ENCODE measurements at places on chromosomes 4 and X.

GRCh38 chrX:44265559-44265958 lies 77.9 kb downstream of the EFHC2 start:
- no peak for DNase-seq

DNA sequence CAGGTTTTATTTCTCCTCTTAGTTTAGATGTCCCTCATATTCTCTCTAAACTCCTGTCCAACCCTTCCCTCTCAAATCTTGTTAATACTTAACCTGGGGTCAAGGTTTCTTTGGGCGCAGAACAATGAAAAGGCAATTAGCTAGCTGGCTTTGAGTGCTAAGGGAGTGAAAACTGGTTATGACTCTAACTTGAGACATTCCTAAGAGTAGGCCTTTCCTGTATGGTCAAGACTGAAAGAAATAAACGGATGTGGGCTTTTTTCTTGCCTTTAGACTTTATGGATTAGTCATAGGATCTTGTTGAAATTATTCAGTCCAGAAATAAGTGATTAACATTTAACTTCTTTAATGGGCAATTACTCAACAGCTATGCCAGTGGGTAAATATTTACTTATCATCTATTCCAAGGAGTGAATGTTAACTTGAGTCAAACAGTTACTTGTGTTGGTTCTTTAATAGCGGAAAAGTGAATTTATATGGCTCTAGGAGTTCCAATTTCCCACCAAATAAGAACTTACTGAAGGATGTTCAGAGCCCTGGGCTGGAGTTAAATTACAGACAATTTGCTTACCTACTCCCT lies 141.7 kb upstream of the SCML1 start:
- DNase-seq, result no peak

- no peak for DNase-seq
Measured at GRCh38 chr4:16264798-16265197, 38.5 kb upstream of the TAPT1 start.

DNA sequence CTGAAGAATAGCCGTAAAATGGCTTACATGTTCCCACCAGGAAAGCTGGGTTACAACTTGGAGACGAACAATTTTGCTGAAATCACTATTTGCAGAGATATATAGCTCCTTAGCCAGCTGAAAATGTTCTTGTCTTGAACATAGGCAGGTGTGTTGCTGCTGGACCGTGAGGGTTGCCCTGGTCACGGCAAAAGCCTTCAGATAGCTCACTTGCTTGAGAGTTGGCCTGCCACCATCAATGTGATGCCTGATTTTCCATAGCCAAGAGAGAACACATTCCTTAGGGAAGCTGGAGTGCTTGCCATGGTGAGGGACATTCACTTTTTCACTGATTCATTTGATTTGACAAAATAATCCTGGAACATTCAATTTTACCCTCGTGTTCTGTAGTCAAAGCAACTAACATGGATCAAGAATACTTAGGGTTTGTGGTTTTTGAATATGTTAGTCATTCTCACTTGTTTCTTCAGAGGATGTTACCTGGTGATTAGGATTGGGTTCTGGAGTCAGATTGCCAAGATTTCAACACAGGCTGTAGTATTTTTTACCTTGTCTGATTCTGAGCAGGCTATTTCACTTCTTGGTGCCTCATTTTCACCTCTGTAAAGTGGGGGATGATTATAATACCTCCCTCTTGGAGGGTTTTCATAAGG lies 536.9 kb downstream of the RAPGEF2 start:
- DNase-seq, result no peak

DNA sequence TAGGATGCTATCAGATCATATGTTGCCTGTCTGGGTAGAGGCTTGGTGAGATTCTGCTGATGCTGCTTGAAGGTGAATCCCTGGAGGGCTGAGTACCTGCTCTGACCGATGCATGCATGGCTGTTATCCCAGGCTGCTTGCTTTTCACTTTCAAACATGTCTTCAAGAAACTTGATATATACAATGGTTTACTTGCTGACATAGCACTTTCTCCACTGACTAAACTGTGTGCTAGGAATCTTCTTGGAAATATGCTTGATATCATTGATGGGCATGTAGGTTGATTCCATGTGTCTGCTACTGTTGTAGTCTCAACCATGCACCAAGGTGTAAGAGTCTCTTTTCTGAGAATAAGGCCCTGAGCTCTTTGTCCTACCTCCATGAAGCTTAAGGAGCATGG lies 79.6 kb upstream of the WDR1 start:
- no peak for DNase-seq

- no peak for DNase-seq
Measured at GRCh38 chrX:49701933-49702332, 6.1 kb upstream of the PAGE1 start.

GRCh38 chrX:135315864-135316263 lies 6.6 kb downstream of the ETDC start:
- DNase-seq, result no peak

DNA sequence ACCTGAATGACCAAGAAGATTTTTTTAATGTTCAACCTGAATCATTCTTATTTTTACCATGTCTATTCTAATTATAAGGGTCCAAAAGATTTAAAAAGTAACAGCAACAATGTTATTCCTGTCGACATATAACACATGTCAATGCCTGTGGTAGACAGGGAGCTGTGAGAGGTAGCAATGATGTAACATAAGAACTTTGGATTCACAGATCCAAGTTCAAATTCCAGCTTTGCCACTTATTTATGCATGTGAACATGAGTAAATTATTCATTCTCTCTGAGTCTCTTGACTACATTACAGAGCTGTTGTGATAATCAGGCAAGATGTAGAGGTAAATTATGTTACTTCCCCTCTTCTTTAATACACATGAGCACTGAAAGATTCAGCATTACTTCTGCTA lies 54.5 kb downstream of the KLHL8 start:
- no peak for DNase-seq

GRCh38 chr4:139913398-139913990 lies 240.5 kb downstream of the MAML3 start:
- DNase-seq, result no peak

DNA sequence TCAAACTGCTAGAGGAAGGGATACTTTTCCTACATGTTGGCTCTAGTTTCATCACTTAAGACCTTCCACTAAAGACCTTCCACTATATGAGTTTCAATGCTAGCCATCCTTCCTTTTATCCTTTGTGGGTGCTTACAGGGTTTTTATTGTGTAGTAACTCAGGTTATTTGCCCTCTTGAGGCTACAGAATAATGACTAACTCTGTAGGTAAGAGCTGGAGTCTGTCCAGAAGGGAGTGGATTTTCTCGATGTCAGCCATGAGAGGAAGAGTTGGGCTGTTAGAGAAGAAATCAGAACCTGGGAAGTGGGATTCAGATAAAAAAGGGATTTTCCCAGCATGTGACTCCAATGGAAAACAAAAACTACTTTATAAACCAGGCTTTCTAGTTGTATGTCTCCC lies 27.5 kb upstream of the HERC5 start:
- DNase-seq, result no peak

GRCh38 chr4:40910706-40911105 lies 161.0 kb downstream of the NSUN7 start:
- no peak for DNase-seq

- DNase-seq, result no peak
Measured at GRCh38 chrX:48025561-48025960, 18.8 kb downstream of the SPACA5 start.

DNA sequence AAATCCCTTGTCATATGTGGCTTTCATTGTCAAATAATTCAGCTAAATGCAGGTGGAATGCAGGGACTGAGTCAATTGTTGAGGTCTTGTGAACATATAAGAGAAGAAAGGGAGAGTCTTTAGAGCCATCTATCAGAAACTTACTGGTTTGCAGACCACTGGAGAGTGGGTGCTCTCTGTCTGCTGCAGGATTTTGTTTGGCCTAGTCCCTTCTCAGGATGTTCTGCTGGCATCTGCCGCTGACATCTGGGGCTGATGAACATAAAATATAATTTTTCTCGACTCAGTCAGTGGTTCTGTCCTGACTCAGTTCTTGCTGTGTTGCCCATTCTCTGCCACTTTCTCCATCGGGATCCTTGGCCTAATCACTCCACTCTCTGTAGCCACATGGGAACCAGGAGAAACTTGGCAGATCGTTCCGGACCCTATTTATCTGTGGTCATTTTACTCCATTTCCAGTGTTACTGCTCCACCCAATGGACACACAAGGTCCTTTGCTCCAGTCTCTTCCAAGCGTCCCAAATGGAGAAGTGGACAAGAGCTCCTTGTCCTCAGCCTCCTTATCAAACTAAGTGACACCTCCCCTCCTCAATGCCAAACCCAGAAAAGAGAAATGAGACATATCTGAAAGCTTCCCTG lies 436.2 kb downstream of the FAT4 start:
- no peak for DNase-seq

DNA sequence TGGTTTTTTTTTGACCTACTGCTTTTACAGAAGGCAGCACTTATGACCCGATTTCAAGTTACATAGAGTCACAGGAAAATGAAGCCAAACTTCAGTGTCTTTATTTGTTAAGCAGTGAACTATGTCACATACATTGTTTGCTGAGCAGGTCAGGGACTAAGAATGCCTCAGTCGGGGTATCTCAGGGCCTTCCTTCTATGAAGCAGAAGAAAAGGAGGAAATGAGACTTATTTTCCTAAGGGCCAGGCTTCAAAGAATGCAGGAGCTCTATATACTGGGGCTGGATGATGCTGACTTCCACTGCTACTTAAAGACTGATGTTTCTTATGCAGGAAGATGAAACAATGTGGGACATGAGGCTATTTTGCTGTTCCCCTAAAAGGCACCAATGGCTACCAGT lies 558.4 kb upstream of the IGFBP7 start:
- DNase-seq, result no peak

DNA sequence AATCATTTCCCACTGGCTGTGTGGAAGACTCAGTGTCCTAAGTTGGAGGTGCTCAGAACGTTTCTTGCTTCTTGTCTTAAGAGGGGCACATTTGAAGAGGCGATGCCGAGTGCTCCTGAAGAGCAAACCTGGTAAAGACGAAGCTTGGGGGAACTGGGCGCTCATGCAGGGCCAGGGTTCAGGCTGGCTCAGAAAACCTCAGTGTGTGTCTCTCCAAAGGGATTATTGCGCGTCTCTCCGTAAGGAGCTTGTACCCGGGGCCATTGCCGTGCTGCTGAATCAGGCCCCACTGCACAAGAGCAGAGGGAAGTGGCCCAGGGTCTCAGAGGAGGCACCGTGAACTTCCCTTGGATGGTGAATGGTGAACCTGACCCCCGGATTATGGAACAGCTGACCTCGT lies 44.4 kb downstream of the PSAPL1 start:
- no peak for DNase-seq

DNA sequence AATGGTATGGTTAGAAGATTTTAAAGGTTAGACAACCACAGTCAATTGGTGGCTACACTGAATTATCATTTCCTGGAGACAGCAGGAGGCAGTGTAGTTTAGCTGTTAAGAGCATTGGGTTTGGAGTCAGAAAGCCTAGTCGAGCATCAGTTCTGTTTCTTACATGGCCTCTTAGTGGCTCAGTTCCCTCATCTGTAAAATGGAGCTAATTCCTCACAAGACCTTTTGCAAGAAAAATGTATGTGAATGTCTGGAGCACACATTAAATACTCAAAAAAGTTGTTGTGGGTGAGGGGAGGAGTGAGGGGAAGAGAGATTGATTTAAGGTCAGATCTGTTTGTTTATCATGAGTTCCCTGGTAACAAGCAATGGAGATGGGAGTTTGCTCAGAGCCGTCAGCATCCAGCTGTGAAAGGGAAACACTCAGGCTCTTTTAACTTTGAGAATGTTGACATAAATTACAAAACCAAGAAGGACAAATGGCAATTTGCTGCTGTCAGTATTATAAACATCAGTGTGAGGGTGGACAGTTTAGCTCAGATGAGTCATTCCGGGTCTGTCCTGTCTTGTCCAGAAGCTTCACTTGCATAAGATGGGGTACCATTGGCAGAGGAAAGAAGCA lies 98.2 kb upstream of the PGRMC2 start:
- DNase-seq, result no peak

DNA sequence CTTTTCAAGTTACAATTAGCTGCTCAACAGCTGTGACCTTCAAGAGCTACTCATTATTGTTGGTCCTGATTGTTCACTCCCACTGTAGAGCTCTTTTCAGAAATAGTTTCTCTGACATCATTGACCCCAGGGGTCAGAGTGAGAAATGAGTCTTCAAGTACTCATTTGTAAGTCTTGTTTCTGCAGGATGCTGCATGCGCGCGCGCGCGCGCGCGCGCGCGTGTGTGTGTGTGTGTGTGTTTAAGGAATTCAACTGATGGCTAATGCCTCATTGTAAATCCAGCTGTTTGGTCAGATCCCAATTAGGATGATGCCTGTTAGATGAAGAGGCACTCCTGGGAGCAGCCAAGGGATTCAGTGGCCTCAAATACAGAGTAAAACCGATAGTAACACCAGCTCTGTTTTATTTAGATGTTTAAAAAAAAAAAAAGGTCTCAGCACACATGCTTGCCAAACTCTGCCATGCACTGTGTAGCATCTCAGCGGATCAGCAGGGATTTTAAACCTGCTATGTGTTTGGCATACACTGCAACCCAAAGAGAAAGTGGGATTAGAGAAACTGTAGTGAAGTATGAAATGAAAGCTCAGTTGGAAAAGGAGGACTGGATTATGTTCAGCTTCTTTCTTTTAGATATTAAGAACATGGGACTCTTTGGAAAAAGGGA lies 332.3 kb downstream of the ADGRL3 start:
- DNase-seq, result no peak

DNA sequence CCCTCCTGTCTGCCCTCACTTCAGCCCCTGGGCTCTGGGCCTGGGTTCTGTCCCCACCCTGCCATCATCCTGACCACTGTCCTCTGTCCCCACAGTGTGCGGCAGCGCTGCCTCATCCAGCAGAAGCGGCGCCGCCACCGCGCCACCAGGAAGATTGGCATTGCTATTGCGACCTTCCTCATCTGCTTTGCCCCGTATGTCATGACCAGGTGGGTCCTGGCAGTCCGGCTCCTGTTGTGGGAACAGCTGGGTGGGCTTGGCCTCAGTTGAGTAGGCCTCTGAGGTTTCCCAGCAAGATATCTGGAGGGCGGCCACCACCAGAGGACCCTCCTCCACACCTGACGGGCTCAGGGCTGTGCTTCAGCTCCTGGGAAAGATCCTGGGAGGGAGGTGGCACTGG lies 2.2 kb downstream of the GPR78 start:
- no peak for DNase-seq

DNA sequence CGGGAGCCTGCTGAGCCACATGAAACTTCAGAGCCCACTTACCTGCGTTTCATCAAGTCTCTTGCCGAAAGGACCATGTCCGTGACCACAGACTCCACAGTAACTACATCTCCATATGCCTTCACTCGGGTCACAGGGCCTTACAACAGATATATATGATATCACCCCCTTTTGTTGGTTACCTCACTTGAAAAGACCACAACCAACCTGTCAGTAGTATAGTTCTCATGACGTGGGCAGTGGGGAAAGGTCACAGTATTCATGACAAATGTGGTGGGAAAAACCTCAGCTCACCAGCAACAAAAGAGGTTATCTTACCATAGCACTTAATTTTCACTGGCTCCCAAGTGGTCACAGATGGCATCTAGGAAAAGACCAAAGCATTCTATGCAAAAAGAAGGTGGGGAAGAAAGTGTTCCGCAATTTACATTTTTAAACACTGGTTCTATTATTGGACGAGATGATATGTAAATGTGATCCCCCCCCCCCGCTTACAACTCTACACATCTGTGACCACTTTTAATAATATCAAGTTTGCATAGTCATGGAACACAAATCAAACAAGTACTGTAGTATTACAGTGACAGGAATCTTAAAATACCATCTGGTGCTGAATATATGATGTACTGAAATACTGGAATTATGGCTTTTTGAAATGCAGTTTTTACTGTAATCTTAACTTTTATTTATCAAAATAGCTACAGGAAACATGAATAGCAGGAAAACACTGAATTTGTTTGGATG lies 129.9 kb downstream of the TET2 start:
- no peak for DNase-seq

- DNase-seq, result no peak
Measured at GRCh38 chr4:113106108-113106507, 56.7 kb downstream of the ANK2 start.
